ENCODE measurements at places on chromosomes 13 and 19. TPM values are rescaled to one million over a fixed set of nuclear protein-coding genes. Genes with fewer than 3 reads are reported as not detected.

GRCh38 chr13:110280231-110280813 lies 26.6 kb downstream of the COL4A1 start:
- DNase-seq, result no peak

DNA sequence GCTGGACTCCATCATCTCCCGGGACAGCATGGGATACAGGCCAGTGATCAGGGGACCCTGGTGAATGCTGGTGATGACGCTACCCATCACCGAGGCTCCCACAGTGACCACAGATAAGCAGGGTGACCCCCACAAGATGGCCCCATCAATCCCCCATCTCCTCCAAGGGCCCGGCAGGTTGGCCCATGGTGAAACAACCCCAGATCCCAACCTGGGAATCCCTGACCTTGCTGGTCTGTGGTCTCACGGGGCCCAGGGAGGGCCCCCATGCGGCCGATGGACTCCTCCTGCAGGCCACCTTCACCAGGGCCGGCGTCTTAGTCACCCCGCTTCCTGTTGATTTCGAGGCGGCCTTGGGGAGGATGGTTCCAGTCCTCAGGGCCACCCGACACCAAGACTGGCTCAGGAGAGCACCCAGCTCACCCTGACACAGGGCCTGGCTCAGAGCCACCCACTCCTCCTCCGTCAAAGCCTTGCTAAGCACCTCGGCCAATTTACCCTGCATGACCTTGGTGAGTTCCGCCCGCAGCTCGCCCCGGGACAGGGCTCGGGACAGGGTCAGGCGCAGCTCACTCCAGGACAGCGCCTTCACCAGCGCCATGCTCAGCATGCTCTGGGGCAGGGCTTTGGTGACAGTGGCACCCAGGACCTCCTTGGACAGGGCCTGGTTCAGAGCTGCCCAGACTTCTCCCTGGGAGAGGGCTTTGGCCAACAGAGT lies 10.0 kb downstream of the IQCN start:
- no peak for DNase-seq

DNA sequence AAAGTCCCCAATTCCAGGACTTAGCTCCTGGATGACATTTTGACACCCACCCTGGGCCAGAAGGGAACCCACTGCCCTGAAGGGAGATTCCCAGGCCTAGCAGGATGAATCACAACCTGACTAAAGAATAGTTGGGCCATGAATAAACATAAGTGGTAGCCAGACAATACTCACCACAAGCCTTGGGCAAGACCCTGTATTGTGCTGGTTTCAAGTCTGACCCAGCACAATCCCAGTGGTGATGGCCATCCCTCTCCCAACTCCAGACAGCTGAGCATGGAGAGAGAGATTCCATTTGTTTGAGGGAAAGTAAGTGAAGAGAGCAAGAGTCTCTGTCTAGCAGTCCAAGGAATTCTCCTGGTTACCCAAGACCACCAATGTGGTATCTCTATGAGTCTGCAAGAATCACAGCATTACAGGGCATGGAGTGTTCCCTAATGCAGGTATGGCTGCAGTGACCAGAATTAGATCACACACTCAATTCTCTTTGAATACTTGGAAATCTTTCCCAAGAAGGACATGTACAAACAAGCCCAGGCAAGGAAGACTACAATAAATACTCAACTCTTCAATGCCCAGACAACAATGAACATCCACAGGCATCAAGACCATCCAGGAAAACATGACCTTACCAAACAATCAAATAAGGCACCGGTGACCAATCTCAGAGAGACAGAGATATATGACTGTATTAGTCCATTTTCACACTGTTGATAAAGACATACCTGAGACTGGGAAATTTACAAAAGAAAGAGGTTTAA lies 158.0 kb downstream of the VWA8 start:
- DNase-seq, result no peak

Gene FFAR2
- 0.92 TPM for total RNA-seq

GRCh38 chr13:104408733-104409132 lies 1342.5 kb upstream of the SLC10A2 start:
- no peak for DNase-seq

- DNase-seq, result no peak
Measured at GRCh38 chr19:33311326-33311682, 9.0 kb upstream of the CEBPA start.

DNA sequence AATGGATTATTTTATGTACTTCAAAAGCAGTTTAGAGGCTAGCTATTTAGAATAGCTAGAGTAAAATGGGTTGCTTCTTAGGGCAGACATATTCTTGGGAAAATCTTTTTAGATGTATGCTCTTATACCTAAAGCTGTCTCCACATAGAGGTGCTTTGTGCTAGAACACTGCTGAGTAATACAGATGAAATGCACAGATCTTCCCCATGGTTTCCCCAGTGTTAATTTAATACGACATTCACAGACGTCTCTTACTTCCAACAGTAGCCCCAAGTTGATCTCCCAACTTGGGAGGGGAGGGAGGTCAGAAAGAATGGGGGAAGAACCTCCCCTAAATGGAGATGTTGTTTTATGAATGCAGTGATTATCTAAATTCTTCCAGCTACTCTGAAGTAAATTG lies 16.9 kb downstream of the NALCN start:
- no peak for DNase-seq

Gene CBLC
- not detected for total RNA-seq

- DNase-seq, result no peak
Measured at GRCh38 chr13:67520886-67521285, 290.8 kb upstream of the PCDH9 start.

GRCh38 chr13:107649079-107649478 lies 566.3 kb downstream of the LIG4 start:
- DNase-seq, result no peak

GRCh38 chr13:46687810-46688209 lies 109.2 kb downstream of the ESD start:
- no peak for DNase-seq

GRCh38 chr19:13127051-13127450 lies 9.0 kb downstream of the NACC1 start:
- no peak for DNase-seq

DNA sequence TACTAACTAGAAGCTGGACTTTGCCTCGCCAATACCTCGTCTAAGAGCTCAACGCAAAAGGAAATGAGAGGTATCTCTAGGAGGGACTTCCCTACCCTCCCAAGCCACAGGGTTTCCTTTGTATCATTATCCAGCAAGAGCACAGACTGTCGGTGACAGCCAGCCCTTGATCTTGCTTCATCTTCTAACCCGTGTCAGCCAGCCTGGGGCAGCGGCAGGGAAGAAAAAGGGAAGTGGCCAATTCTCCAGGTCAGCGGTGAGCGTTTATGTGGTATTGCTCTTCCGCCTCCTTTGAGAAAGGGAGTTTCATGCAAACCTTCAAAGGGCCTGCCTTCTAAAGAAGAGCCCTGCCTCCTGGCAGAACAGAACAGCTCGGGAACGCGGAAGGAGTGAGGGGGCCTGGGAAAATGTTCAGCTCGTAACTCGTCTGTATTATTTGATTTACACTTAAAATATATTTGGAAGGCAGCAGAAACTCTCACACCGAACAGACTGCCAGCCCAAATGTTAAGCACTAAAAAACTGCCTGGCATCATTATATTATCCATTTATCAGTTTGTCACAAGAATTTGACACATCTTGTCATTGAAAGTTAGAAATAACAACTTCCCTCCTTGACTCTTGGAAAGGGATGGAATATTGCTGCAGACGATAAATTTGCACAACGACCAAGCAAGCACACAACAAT lies 41.8 kb downstream of the EFNB2 start:
- DNase-seq, result no peak

GRCh38 chr19:10742476-10742875 lies 24.6 kb downstream of the DNM2 start:
- no peak for DNase-seq

- DNase-seq, result no peak
Measured at GRCh38 chr13:76331943-76332712, 554.1 kb downstream of the KCTD12 start.

Gene SGCG
- 2.0 TPM for total RNA-seq

Gene ADM5
- 2.8 TPM for total RNA-seq

Gene RNF225
- not detected for total RNA-seq

DNA sequence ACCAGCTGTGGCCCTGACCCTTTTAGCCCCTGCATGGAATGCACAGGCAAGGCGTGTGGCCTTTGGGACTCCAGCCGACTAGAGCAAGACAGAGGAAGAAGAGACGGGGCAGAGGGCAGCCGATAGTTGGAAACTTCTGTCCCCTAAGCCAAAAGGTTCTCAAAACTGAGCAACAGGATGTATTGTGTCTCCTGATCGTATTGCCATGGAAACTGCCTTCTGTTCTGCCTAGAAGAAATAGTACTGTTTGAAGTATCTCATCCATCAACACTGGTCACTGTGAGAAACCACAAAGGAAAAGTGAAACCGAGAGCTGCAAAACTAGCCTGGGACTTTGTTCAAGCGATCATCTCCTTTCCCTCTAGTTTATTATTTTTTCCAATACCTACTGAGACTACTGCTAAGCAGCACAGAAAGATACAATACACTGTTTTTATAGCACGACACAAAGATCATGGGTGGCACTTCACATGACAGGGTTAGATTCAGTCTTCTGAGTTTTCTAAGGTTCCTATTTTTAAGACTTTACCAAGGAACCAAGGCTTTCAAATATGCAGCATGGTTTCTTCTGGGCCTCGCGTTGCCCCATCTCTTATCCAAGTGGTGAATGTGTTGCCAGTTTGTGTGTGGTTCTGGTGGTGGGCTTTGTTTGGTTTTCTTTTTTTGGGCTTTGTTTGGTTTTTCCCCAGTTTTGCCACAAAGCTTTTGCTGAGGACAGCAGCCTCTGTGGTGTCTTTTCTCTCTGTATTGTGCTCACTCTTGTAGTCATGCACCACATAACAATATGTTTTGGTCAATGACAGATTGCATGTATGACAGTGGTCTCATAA lies 49.3 kb upstream of the GPR183 start:
- DNase-seq, result no peak

GRCh38 chr13:30681843-30682242 lies 53.5 kb upstream of the ALOX5AP start:
- no peak for DNase-seq

Gene GIPR
- total RNA-seq, result not detected

DNA sequence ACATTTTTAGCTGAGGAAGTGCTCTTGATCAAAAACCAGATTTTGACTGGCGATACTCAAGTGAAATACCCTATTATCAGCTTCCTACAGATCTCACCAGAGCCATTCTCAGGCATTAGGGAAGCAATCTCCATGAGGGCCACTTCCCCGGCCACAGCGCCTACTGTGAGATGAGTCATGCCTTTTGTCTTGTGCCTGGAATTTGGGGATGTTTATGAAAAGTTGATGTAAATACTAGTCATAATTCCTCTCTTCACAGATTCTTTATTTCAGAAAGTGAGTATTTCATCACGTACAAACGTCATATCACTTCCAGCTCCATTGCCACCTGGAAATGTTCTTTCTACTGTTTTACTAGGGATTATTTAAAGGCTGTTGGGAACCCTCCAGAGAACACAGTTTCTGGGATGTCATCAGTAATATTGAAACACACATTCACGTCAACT lies 25.3 kb upstream of the SLC46A3 start:
- DNase-seq, result no peak

DNA sequence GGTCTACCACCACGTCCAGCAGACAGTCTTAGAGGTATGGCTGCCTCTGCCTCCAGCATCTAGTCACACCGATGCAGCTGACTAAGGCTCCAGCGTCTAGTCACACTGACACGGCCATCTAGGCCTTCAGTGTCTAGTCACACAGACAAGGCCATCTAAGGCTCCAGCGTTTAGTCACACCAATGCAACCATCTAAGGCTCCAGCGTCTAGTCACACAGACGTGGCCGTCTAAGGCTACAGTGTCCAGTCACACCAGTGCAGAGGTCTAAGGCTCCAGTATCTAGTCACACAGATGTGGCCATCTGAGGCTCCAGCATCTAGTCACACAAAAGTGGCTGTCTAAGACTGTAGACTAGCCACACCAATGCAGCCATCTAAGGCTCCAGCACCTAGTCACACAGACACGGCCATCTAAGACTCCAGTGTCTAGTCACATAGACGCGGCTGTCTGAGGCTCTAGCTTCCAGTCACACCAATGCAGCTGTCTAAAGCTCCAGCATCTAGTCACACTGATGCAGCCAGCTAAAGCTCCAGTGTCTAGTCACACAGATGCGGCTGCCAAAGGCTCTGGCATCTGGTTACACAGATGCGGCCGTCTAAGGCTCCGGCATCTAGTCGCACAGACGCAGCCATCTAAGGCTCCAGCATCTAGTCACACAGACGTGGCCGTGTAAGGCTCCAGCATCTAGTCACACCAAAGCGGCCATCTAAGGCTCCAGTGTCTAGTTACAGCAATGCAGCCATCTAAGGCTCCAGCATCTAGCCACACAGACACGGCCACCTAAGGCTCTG lies 55.1 kb downstream of the KLF2 start:
- no peak for DNase-seq

Gene CEACAM8
- total RNA-seq, result not detected

- DNase-seq, result no peak
Measured at GRCh38 chr19:1590641-1591397, 1.8 kb downstream of the MBD3 start.

GRCh38 chr13:113119822-113120189 lies 2.8 kb upstream of the F10 start:
- DNase-seq, result no peak

- no peak for DNase-seq
Measured at GRCh38 chr19:44232867-44233266, 20.5 kb downstream of the ZNF227 start.

DNA sequence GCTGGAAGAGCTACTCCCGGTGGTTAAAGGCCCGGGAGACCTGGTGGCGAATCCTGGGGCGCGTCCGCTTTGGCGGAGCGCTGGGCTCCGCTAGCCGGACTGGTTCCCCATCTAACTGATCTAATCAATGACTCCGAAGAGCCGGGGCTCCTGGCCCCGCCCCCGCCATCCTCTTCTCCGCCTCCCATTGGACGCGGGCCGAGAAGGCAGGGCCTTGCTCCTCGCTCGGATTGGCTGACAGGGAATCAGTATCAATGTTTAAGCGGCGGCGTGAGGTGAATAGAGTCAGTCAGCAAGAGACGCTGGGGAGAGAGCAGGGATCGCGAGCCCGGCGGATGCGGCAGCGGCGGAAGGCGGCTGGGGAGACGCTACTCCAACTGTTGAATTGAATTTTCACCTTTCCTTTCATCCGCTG lies 1.7 kb upstream of the PCDH17 start:
- DNase-seq, result no peak

Gene EPS8L1
- 5.4 TPM for total RNA-seq

GRCh38 chr19:49873834-49874233 lies 3.3 kb downstream of the AKT1S1 start:
- no peak for DNase-seq

DNA sequence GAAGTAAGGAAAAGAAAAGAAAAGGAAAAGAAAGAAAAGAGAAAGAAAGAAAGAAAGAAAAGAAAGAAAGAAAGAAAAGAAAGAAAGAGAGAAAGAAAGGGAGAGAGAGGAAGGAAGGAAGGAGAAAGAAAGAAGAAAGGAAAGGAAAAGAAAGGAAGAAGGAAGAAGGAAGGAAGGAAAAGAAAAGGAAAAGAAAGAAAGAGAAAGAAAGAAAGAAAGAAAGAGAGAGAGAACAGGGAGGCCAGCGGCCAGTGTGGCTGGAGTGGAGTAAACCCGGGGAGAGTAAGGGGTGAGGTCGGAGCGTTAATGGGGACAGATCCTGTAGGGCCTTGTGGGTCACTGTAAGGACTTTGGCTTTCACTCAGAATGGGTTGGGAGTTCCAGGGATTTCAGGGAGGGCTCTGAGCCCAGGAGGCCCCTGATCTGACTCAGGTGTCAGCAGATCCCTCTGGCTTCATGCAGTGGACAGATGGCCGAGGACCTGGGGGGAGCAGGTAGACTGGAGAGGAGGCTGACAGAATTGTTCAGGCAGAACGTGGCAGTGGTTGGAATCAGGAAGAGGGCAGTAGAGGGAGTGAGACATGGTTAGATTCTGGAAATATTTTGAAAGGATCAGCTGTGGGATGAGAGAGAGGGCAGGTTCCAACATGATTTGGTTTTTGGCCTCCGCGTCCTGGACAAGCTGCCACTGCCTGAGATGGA lies 19.8 kb upstream of the FXYD3 start:
- no peak for DNase-seq
